ENCODE measurements at places on chromosomes 1 and 21.

DNA sequence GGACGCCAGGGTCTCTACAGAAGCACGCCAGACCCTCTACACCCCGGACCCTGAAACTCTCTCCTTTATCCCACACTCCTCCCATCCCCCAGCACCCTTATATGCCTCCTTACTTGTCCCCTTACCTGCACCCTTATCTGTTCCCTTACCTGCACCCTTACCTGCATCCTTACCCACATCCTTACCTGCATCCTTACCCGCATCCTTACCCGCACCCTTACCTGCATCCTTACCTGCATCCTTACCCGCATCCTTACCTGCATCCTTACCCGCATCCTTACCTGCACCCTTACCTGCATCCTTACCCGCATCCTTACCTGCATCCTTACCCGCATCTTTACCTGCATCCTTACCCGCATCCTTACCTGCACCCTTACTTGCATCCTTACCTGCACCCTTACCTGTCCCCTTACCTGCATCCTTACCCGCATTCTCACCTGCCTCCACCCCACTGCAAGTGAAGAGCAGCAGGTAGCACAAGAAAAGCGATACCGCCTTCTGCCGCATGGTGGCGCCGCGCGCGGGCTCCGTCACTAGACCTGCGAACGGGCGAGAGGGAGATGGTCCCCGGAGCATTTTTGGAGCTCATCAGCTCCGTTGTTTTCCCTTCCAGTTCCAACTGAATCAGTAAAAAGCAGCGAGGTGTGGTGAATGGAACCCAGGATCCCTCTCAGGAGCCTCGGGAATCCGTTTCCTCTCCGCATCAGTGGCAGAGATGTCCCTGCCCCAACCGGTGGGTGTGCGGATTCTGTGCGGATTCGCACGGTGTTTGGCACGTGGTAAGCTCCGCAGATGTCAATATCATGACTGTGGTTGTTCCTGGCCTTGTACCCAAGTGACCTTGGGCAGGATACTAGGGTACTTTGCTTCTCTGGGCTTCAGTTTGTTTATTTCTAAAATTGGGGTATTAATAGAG lies 2.9 kb downstream of the IFI6 start:
- DNase-seq: peak; percentile 97

DNA sequence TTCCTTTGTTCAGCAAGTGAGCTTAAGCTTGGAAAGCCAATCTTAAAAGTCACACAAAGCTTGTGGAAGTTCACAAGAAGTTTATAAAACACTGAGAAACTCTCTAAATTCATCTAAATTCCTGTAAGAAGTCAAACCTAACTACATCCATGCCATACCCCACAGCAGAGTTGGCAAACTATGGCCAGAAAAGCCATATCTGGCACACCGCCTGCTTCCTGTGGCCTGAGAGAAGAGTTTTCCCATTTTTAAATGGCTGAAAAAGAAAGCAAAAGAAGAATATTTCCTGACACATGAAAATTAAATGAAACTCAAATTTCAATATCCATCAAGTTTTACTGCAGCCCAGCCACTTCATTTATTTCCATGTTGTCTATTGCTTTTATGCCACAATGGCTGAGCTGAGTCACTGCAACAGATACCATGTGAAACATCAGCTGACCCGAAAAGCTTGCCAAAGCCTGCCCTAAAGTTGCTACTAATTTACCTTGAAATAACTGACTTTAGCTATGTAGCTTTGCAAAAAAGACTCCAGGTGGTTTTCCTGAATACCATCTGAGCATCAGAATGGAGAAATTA lies 237.1 kb downstream of the SLC45A1 start:
- DNase-seq: no peak

DNA sequence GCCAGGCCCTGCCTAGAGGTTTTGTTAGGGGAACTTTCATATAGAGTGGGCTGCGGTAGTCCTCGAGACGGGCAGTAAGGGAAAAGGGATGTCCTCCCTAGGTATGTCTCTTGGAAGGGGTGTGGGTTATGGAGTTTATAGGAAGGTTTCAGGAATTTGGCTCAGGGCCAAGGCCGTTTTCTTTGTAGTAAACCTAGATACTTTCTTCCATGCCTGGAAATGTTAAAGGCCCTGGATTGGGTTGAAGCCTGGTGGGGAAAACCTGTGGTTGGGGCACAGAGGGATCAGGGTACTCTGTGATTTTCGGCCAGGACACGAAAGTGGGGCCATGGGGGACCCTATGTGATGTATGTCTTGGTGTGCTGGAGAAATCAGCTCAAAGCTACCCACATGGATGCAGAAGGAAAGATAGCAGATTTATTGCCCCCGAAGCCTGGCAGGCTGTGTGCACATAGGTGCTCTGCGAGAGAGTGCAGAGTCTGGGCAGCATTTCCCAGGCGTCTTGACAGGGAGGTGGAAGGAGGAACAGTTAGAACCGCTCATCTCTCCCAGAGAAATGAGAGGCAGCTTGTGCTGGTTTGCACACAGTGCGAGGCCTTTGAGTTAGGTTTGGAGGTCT lies 1.7 kb downstream of the SNAP47 start:
- no peak for DNase-seq

DNA sequence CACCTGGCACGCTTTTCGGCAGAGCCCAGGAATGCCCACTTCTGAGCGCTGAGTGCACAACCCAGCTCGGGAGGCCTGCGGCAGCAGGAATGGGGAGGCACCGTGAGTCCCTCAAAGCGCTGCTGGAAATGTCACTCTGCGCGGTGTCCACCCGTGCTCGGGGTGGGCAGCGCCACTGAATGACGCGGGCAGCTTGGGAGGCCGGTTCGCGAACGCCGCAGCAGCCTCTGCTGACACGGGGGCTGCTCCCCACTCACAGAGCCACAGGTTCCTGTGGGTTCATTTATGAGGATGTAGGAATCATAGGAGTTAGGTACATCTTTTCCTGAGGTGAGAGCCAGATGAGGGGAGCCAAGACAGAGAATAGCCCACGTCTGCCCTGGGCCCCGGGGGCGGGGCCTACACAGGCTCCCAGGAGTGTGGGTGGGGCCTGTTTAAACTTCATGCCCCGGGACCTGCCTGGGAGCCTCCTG lies 146.7 kb upstream of the COL6A1 start:
- no peak for DNase-seq

DNA sequence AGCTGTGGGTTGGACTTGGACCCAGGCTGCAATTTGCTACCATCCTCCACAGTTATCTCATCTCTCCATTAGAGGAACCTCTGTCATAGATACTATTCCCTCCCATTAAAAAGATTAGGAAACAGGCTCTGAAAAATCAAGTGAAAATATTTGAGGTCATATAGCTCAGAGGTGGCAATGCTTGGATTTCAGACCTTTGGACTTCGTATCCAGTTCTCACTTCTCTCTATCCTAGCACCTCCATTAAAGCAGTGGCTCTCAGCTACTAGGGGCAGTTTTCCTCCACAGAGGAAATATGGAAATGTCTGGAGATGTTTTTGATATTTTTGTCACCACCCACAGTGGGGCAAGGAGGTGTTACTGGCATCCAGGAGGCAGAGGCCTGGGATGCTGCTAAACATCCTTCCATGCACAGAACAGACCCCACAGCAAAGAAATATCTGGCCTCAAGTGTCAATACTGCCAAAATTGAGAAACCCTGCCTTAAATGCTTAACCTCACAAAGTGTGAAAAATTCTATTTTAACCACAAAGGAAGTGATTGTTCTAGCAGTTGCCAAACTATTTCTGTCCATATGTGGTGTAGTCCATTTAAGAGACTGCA lies 54.1 kb downstream of the C8A start:
- no peak for DNase-seq
